ENCODE measurements at places on chromosomes 6 and 20.
A peak's percentile ranks its signal among the peaks of the same experiment; 100 is the strongest.

GRCh38 chr6:142374965-142375733 is 73.3 kb downstream of the ADGRG6 start:
- no peak for DNase-seq

- no peak for DNase-seq
Observed at GRCh38 chr20:57986666-57987065, 241.8 kb downstream of the ANKRD60 start.

GRCh38 chr6:13431861-13432465 is 55.4 kb downstream of the GFOD1 start:
- DNase-seq, result peak; percentile 74

- no peak for DNase-seq
Observed at GRCh38 chr6:88089708-88090107, 42.1 kb downstream of the SPACA1 start.

- DNase-seq, result no peak
Observed at GRCh38 chr6:121365536-121366521, 31.5 kb upstream of the TBC1D32 start.

DNA sequence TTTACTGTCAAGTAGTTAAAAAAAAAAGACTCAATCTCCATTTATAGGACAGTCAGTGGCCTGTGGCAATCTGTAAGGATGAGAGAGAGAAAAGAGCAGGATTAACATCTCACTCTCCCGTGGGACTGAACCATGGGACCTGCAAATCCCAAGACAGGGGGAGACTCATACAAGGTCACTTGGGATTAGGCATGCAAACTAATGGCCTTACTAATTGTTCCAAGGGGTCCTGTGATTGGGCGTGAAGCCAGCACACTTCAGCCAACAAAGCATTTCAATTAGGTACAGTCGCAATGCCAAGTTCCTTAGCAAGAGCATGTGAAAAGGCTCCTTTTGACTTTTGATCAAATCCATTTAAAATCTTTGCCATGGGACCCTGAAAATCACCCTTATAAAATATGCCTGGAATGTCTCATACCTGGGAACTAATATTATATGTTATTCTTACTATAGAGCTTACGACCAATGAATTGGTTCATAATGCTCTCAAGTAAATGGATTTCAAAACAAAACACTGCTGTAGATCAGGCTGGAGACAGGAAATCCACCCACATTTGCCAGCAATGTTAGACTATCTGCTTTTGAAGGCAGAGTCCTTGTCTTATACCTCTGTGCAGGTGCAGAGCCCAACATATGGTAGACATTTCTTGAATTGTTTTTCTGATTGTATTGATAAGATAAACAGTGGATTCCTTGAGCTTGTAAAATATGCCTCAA is 412.5 kb downstream of the GJA1 start:
- DNase-seq, result no peak

- DNase-seq, result no peak
Observed at GRCh38 chr6:101777646-101778045, 384.1 kb downstream of the GRIK2 start.

DNA sequence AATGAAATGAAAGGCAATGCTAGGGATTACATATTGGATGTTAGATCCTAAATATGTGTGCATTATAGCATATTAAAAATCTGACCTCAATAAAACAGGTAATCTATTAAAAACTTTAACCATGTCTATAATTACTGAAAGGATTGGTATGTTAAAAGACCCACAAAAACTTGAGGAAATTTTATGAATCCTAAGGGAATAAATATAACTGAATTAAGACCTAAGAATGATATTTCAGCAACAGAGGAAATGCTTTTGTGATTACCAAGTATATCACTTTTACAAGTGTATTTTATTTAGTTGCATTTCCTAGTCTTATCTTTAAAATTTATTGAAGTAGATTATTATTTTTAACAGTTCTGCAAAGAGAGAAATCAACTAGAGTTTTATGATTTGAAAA is 571.5 kb downstream of the HDGFL1 start:
- no peak for DNase-seq

DNA sequence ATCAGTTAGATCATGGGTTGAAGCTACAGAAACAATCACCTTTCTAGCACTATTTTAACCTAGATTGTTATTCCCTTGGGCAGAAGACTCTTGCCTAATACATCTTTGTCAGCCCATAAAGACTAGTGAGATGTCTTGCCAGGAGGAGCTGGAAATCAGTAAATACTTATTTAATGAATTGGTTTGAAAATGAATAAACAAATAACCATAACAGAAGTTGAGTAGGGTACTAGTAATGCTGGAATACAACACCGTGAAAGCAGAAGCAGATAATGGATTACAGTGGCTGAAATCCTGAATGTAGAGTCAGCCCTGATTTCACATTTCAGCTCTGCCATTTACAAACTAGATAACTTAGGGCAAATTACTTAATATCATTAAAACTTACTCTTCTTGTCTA is 236.1 kb downstream of the PACRG start:
- no peak for DNase-seq

DNA sequence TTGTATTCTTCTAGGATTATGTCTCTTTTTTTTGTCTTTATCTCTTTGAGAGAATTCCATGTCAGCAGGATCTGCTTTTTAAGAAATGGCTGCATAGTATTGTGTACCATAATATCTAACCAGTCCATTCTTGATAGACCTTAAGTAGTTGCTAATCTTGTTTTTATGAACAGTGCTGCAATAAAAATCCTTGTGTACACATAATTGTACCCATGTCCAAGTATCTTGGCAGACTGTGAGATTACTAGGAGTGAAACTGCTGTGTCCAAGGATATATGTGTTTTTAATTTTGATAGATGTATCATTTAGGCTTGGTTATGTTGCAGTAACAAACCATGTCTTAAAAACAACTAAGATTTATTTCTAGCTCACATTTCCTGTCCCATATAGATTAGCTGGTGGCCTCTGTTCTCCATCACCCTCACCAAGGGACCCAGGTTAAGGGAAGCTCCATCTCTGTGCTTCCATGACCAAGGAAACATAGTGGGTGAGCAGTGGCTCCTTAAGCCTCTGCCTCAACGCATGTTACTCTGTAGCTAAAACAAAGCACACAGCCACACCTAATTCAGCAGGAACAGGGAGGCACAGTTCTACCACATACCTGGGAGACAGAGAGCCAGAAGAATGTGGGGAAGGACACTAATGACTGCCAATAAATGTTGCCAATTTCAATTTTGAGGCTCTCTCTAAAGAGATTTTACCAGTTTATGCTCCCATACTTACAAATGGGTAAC is 12.1 kb upstream of the SUMO4 start:
- DNase-seq, result no peak

GRCh38 chr20:7347409-7347808 is 579.9 kb downstream of the BMP2 start:
- no peak for DNase-seq

- no peak for DNase-seq
Observed at GRCh38 chr20:39861381-39861780, 827.7 kb downstream of the MAFB start.

DNA sequence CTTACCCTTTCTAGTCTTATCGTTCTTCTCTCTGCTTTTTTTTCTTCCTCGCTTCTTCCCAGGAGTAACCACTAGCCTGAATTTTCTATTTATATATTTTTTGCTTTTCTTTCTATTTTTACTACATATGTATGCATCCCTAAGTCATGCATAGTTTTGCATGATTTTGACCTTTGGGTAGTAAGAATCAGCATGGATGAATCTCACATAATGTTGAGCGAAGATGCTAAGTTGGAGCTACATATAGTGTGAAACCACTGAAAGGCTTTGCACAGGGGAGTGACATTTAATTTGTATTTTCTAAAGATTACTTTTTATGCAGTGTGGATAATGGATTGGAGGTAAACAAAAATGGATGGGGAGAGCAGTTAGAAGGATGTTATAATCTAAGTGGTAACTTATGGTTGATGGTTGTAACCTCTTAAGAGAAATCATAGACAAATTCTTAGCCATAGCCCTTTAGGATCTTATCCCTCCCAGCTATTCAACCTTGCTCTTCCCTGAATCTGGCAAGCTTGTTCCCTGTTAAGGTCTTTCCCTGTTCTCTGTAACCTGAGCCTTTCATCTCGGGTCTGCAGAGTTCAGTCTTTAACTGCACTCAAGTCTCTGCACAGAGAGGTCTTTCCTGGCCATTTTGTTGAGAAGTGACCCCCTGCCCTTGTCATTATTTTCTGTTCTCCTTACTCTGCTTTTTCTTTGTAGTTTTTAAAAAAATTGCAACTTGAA is 18.0 kb downstream of the PEX7 start:
- no peak for DNase-seq

DNA sequence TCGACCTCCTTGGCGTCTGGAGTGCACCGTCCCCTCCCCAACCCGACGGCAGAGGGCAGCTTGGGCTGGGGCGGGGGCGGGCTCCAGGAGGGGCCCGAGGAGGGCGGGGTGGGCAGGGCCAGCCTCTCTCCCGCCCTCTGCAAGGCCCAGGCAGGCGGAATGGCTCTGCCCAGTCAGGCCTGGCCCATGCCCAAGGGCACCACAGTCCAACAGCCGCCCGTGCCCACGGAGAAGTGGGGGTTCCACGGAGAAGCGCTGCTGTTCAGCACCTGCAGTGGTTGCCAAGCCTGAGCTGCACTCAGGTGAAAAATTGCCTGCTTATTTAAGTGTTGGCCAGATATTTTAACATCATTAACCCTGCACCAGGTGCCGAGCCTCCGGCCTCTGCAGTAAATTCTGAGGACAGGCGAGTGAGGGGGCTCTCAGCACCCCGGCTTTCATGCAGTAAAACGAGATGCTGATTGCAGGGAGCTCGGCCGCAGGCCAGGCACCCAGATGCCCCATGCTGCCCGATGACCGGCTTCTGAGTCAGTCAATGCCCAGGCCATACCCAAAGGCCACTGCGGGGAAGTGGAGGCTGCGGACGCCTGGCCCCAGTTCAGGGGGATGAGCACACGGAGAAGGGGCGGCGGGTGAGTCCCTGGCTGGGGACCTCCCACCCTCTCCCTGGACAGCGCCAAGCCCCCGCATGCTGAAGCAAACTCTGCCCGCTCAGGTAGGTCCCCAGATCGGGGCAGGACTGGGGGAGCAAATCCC is at the start of gene SRMS:
Gene SRMS, minus strand, starts transcription at position 25 of the 756 bp plus-strand sequence. CDS start 286 bp downstream, outside the sequence.
- no peak for DNase-seq

GRCh38 chr6:125253881-125254280 is 47.9 kb downstream of the HDDC2 start:
- DNase-seq, result no peak

DNA sequence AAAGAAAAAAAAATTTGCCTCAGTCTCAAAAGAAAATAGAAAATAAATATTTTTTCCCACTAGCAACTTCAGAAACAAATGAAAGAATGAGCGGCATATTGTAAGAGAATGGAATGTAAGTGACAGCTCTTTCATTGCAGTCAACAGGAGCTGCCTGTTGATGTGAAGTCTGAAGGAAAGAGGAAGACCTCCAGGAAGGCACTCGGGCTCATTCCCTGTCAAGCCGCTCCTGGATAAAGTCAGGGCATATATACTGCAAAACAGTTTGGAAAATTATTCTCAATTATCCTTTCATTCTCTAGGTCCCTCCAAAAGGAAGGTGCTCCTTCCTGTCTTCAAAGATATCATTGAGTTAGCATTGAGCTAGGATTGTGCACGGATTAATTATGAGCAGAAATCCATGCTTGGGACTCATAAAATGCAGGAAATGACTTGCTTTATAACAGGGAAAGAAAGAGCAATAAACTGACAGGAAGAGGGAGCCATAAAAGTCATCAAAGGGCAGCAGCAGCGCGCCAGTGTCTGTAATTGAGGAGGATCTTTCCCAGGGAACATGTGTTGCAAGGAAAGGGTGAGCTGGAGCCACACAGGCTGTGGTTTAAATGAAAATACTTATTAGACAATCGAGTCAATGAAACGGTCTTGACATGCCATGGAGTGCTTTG is 218.2 kb downstream of the C6orf118 start:
- no peak for DNase-seq

GRCh38 chr6:170080828-170081371 is 210.0 kb downstream of the DLL1 start:
- no peak for DNase-seq

- DNase-seq, result no peak
Observed at GRCh38 chr6:142653710-142654420, 291.1 kb downstream of the HIVEP2 start.

DNA sequence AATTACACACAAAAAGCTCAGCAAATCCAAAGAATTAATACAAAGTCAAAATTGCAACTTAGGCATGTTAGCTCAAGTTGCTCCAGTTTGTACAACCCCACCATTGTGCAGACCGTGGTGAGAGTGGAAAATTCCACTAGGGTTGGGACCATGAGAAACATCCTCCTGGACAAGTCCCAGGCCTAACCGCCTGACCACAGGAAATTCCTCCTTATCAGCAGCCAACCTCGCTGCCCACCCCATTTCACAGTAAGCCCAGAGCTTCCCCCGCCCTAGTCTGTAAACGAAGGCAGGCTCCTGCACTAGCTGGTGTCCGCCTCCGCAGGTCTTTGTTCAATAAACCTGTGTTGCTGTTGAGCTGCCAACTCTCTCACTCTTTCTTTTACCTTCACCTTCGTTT is 1023.3 kb downstream of the EYS start:
- DNase-seq, result no peak

DNA sequence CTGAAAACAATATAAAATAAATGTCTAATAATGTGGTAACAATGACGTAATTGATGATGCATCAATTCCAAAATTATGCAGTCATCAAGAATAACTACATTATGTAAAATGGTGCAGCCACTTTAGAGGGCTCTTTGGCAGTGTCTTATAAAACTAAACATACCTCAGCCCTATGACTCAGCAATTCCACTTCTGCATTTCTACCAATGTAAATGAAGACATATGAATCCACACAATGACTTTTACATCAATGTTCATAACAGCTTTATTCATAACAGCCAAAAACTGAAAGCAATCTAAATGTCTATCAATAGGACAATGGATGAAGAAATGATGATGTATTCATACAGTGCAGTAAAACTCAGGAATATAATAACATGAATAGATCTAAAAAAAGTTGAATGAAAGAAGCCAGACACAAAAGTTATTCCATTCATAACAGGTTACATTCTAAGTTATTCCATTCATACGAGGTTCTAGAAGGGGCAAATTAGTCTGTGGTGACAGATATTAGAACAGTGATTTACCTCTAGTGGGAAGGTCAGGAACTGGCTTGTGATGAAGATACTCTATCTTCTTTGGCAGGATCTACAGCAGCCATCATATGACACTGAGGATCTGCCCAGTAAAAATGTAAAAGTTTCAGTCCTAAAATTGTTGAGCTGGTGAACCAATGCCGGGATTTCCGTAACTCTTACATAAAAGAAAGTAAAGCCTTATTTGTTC is 396.1 kb downstream of the PLCB1 start:
- no peak for DNase-seq

DNA sequence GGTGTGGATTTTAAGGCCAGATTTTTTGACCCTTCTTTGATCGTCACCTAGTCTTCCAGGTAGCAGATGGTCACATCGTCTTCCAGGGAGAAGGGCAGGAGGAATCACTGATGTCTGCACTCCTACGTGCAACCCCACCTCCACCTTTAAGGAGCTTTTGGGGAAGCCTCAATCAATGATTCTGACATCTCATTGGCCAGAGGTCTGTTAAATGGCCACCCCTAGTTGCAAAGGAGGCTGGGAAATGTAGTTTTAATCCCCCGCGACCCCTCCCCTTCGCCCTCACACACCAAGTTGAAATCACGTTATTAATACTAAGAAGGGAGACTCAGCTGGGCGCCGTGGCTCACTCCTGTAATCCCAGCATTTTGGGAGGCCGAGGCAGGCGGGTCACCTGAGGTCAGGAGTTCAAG is 151.4 kb downstream of the BCAS1 start:
- DNase-seq, result no peak

GRCh38 chr6:148973538-148974208 is 226.8 kb downstream of the UST start:
- no peak for DNase-seq

Measured in activated CD4-positive, alpha-beta T cell treated with anti-CD3 and anti-CD28 coated beads for 36 hours (primary cell).